Effector CD4-positive, alpha-beta T cell (primary cell): ENCODE measurements at places on chromosomes 2 and 18.
A peak's percentile ranks its signal among the peaks of the same experiment; 100 is the strongest.

DNA sequence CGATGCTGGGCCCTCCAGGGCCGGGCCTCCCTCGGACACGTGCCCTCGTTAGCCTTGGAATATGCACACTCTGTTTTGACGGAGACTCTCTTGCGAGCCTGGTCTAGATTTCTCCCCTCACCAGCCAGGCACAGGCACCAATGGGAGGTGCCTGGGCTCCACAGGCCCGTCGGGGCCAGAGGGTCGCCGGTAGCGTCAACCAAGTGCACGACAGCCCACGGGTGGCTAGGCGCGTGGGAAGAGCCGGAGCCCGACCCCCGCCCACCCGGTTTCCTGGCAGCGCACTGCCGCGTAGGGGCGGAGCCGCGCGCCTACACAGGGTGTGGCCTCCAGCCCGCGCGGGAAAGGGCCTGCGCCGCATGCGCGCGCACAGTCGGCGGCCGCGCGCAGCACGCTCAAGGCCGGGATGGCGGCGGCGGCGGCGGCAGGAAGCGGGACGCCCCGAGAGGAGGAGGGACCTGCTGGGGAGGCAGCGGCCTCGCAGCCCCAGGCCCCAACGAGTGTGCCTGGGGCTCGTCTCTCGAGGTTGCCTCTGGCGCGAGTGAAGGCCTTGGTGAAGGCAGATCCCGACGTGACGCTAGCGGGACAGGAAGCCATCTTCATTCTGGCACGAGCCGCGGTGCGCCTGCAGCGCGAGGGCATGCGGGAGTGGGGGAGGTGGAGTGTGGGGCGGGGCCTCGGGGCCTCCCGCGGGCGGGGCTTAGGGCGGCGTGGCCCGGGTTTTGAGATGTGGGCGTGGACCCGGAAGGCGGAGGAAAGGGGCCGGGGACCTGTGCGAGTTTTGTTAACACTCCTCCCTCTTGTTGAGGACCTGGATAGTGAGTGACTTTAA, at the start of gene POLE4:
POLE4 (plus strand) TSS at position 370 of the 832 bp plus-strand sequence; CDS start at position 407, 37 bp downstream.
- peak; percentile 85 for DNase-seq

DNA sequence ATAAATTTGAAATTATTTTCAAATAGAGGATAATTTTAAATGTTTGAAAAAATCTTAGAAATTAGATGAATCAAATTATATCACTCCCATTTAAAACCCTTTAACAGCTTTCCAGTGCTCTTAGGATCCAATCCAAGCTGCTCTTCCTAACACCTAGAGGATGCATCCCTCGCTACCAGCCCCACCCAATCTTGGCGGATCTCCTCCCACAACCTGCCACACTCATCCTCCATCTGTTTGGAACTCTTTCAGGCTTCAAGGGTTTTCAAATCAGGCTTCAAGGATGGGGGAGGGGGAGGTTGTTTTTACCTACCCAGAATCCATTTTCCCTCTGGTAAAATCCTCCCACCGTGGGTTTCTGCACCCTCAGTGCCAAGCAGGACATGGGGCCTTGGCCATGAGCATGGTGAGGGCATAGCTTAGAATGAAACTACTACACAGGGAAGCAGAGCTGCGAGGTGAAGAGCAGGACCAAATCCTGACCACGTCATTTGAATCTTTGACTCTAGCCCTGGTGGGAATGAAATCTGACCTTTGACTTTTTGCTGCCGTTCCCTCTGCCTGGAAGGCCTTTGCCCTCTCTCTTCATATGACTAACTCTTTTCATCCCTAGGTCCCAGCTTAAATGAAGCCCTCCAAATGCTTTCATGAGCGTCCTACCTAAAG, 113.0 kb upstream of the MAPRE2 start:
- no peak for DNase-seq

GRCh38 chr2:150589681-150590080, 102.2 kb upstream of the RND3 start:
- no peak for DNase-seq

GRCh38 chr2:32741575-32741974, 113.7 kb downstream of the TTC27 start:
- no peak for DNase-seq

DNA sequence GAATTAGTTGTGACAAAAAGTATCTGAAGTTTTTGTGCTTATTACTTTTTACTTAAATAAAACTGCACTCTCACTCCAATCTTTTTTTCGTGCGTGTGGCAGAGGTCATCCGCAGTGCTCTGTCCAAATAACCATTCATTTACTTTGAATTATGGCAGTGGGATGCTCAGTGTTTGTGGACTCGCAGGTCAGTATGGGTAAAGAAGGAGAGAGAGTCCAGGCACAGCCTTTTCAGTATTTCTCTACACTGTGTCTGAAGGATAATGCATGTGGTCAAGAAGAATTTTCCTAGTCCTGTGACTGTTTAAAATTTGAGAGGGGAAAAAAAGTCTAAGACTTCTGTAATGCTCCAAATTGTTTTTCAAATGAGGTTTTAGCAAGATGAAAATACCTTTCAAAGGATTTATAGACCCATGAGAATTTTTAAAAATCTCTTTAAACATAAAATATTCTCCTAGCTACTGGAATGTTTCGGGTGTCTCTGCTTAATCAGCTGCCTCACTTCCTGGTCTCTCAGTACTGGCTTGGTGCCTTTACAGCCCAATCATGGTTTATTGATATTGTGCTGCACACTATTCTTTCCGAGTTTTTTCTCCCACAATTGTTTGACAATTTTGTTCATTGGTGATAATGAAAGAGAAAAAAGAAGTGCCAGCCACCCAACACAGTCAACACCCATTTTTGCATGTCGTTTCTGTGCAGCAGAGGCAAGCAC, 453.2 kb downstream of the PTPRM start:
- no peak for DNase-seq
